GM18507 (cell line): ENCODE measurements at places on chromosomes 16 and 17.
A peak's percentile ranks its signal among the peaks of the same experiment; 100 is the strongest.

DNA sequence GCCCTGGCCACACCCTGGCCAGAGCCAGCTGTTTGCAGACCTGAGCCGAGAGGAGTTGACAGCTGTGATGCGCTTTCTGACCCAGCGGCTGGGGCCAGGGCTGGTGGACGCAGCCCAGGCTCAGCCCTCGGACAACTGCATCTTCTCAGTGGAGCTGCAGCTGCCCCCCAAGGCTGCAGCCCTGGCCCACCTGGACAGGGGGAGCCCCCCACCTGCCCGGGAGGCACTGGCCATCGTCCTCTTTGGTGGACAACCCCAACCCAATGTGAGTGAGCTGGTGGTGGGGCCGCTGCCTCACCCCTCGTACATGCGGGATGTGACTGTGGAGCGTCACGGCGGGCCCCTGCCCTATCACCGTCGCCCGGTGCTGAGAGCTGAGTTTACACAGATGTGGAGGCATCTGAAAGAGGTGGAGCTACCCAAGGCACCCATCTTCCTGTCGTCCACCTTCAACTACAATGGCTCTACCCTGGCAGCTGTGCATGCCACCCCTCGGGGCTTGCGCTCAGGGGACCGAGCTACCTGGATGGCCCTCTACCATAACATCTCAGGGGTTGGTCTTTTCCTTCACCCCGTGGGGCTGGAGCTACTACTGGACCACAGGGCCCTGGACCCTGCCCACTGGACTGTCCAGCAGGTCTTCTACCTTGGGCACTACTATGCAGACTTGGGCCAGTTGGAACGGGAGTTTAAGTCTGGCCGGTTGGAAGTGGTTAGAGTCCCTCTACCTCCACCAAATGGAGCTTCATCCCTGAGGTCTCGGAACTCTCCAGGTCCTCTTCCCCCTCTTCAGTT, 578 bp downstream of the AOC2 start:
- DNase-seq: no peak

DNA sequence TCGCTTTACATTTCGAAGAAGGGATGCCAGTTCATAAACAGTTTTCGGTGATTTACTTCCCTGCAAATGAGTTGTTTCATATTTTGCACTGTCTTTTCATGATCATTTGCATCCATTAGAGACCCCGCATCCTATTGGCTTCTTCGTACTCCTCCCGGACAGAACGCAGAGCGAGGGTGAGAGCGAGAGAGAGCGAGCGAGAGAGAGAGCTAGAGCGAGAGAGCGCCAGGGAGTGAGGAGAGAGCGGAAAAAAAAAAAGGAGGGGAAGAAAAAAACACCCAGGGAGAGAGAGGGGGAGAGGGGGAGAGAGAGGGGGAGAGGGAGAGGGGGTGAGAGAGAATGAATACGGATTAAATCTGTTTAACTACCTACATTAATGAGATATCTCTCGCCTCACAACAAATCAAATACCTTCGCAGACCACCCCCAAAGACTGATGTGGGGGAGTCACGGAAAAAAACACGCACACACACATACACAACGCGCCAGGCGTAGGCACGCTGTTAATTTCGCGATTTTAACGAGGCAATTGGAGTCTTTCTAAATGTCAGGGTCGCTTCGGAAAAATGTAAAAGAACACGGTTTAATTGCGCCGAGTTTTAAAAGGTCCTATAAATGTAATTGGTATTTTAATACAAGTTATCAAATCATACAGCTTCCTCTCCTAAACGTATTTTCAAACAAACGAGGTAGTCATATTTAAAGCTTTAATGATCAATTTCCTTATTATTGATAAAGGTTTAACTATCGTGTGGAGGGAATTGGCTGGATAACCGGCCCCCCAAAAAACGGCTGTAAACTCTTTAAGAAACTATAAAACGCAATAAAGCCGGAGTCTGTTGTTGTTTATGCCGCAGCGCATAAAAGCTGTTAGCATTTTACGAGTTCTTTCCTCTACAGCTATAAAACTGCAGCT, at the start of gene HOXB8:
HOXB8 (minus strand) TSS at position 246 of the 916 bp plus-strand sequence. CDS start 588 bp downstream, outside the sequence.
- no peak for DNase-seq

- no peak for DNase-seq
These were observed 10.9 kb downstream of the ACLY start for GRCh38 chr17:41907633-41908539.

DNA sequence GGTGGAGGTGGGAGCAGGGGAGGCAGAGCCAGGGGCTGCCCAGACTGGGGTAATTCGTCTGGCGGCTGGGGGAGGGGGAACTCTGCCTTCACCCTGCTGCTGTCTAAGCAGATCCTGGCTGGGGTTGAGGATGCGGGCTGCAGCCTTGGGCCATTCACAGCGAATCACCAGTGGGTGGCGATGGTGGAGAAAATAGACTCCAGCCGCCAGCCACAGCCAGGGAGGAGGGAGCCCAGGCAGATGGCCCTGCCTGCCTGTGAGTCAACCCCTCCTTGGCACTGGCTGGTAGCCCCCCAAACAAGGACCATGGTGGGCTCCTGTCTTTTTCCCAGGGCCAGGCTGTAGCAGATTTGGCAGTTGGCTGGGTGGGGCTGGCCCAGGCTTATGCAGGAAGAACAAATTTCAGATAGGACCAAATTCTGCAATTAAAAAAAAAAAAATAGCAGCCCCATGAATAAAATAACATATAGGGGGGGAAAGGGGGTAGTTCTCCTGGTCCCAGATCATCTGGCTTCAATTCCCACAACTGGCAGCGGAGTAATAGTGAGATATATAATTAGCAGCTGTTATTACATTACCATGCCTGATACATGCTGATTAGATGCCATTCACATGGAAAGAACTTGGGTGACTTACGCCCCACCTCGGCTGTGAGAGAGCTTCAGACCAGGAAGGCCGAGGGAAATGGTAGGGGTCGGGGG, 41.5 kb upstream of the CDH5 start:
- DNase-seq: no peak

GRCh38 chr17:75877752-75878173, 618 bp downstream of the TRIM47 start:
- no peak for DNase-seq

GRCh38 chr17:47978324-47978723, 7.4 kb downstream of the CDK5RAP3 start:
- DNase-seq: peak; percentile 49

DNA sequence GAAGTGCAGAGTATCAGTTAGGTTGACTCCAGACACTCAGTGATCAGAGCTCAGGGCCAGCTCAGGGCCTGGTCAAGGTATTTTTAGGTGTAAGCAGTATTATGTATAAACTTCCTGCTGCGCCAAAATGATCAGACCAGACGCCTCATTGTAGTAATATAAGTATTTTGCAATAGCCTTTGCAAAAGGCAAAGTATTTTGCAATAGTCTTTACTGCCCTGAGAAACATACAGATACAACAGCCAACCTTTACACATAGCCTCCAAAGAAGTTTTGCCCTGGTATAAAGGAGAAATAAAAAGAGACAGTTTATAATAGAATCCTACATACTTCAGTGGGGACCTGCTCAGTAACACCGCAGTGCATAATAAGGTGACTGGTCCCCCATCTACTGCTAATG, 333.0 kb upstream of the EEF2KMT start:
- DNase-seq: no peak

GRCh38 chr16:85393674-85394451, 219.3 kb upstream of the GSE1 start:
- peak; percentile 79 for DNase-seq
